SHP77 treated with DMSO at 0.1 percent for 48 hours (cell line): ENCODE measurements at places on chromosomes 13 and 19.

GRCh38 chr13:59691501-59692066 is 472.1 kb downstream of the DIAPH3 start:
- DNase-seq: no peak

- DNase-seq: no peak
These were observed 85.8 kb upstream of the ZNF43 start for GRCh38 chr19:21921691-21922180.

DNA sequence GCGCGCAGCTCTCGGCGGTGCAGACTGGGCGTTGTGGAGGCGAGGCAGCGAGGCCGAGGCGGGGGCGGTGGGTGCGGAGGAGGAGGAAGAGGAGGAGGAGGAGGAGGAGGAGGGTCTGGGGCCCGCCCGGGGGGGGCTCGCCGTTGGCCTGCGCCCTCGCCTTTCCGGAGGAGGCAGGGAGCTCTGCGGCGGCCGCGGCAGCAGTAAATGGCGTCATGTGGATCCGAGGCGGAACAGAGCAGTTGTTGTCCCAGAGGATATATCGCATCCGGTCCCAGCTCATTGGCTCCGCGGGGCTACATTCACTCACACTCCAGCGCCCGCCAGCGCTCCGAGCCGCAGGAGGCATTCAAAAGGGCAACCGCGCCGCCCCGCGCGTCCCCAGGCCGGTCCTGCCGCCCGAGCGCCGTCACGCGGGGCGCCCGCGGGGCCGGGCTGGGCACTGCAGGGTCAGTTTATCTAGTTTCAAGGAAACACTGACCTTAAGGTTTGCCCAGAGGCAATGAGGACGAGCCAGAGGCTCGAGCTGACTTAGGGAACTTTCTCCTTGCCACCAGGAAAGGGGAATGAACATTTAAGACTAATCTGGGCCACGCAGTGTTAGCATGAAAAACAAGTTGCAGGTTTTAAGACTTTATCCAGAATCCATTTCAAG is at the start of gene SPRY2:
TSS of gene SPRY2 (minus strand) at position 26 of the 655 bp plus-strand sequence. CDS start 3,421 bp downstream, outside the sequence.
- peak; percentile 84 for DNase-seq

DNA sequence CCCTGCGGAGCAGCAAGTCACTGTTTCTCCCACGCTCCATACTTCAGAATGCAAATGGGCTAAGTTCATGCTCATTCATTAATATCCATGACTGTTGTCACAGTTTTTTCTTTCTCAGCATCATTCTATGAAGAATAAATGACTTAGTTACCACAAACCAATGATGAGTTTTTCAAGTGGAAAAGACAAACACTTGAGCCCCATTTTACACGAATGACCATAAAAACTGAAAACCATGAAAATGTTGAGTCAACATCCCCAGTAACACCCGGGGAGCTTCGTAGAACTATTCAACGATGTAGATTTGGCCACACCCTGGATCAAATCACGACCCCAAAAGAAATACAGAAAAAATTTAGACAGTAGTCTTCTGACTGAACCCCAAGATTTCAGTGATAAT is 99.8 kb upstream of the GJB6 start:
- no peak for DNase-seq

DNA sequence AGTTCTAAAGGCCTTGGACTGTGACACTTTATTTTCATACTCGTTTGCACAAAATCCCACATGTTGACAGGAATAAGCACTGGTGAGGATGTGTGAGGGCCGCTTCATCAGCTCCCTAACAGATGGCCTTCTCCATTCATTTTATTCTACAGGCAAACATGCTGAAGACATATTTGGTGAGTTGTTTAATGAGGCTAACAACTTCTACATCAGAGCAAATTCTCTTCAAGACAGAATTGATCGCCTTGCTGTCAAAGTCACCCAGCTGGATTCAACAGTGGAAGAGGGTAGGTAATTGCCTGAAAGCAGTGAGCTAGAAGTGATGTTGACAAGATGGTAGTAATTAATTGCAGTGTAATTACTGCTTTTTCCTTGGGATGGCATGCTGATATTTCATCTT is 95.7 kb downstream of the GPR12 start:
- DNase-seq: no peak

GRCh38 chr19:10603084-10603872 is 16.2 kb upstream of the AP1M2 start:
- no peak for DNase-seq

DNA sequence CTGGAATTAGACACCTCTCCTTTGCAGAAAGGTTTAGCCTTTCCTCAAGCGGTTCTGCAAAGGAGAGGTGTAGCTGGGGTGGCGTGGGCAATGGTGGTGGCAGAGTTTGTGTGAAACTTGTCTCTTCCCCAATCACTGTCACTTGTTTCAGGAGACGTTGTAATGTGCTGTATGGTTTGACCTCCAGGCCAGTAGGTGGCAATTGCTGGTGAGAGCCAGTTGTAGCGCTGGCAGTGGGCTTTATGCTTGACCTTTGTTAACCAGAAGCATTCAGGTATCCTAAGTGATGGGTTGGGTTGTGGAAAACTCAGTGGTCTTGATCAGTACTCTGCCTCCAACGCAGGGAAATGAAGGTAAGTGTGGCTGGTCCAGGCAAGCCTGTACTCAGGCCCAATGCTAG is 12.7 kb upstream of the LILRA5 start:
- no peak for DNase-seq

DNA sequence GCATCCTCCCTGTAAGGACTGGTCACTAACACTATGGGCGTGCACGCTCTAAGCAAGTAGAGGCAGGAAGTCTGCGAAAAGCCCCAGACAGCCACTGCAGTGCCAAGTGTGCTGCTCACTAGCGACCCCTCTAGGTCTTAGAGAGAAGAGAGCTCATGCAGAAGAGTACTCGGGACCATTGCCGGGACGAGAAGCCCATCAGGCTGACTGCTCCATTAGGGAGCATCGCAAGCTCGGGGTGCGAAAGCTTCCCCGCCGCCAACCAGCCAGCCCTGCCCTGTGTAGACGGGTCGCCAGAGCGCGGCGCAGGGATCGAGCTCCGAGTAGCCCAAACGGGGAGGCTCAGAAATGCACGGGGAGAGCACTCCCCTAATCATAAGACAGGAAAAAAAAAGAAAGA is 16.6 kb downstream of the POU4F1 start:
- no peak for DNase-seq

- DNase-seq: no peak
These were observed 22.3 kb downstream of the OR10H3 start for GRCh38 chr19:15759962-15760565.
